ENCODE measurements at places on chromosomes 5 and 9.

GRCh38 chr9:19283072-19283710, 52.7 kb downstream of the DENND4C start:
- DNase-seq: no peak

- DNase-seq: no peak
Observed at GRCh38 chr9:136977649-136978072, 357 bp downstream of the PTGDS start.

DNA sequence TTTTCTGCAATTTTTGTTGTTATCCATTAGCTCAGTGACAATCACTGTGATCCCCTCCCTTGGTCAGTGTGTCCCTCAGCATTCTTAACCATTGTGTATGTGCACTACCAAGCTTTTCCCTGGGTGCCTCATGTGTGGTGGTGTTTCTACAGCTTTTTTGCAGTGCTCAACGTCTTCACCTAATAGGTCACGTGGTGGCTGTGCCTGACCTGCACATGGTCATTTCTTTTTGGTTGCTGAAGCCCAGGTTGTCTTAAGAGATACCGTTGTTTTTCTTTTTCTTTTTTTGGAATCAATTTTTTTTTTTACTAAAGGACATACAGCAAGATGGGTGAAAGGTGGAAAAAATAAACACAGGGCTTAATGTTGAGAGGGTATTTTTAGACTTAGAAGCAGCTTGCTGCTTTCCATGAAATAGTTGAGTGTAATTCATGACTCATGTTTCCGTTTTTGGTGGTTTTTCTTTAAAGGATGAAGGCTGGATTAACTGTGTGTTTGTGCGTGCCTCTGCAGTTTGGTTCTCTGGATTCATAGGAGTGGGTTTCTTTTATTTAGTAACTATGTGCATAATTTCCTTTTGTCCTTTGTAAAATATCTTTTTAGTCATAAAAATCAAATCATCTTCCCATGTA, 22.2 kb downstream of the SH3GL2 start:
- no peak for DNase-seq

DNA sequence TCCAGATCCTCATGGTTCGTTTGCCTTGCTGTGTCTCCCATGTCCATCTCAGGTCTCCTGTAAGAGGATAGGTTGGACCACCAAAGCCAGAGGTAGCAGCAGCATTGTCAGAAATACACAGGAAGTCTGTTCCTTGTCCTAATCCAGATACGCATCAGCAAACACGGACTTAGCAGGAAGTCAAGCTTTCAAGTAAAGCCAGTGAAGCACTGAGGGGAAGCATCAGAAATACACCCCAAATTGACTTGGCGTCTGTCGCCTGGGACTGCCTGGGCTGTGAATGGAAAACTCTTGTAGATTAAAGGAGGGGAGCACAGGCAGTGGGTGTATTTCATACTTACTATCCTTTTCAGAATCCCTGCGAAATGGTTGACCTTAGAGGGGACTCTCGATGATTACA, 171.3 kb downstream of the PSAT1 start:
- no peak for DNase-seq

- DNase-seq: no peak
Observed at GRCh38 chr9:8769153-8769552, 969.6 kb upstream of the DMAC1 start.

DNA sequence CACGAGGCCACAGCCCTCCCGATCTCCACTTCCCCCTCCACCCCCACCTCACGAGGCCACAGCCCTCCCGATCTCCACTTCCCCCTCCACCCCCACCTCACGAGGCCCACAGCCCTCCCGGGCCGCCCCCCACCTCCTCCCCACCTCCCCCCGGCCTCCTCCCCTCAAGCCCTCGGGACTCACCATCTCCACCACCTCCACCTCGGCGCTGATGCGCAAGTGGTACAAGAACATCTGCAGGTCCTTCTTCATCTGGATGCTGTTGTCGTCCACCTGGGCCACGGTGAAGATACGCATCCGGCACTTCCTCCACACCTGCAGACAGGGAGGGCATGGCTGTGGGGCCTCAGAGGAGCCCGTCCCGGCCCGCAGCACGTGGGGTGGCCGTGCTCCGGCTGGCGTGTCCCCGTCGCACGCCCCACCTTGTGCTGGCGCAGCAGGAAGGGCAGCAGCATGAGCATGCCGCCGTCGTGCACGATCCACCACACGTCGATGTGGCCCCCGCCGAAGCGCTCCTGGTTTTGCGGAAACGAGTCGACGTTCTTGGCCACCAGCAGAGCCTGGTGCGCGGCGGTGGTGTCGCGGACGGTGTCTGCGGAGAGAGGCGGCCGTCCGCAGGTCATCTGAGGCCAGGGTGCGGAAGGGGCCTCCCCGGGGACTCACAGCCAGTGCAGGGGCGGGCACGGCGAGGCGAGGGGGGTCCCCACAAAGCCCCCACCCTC, 48.0 kb downstream of the SLC12A7 start:
- no peak for DNase-seq

- no peak for DNase-seq
Observed at GRCh38 chr9:129423216-129423615, 197.7 kb downstream of the C9orf50 start.

DNA sequence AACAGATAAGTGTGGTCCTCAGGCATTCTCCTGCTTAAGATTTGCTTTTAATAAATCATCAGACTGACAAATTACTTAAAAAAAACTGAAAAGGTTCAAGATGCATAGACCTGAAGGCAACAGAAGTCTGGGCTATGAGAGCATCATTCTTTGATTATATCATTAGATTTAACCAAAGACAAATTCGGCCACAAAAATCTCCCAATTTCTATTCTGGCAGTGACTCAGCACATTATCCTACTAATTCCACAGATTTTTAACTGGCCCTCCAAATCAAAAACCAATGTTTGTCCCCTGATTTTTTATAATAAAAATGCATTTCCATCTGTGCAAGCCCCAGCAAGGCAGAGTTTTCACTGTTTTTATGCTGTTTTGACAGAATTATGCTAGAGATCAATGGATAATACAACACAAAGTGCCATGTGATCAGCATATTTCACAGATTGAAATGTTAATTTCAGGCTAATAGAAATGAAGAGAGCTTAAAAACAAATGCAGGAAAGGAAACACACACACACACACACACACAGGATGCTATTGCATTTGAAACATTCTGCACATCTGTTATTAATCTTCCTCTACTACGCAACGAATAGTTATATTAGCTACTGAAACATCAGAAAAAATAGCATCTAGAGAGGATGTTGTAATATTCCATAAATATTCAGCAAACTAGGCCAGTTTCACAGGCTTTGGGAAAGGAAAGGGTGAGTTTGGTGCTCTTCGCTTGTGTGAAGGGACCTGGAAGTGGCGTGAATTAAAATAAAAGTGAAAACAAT, 177.6 kb upstream of the ST8SIA4 start:
- DNase-seq: no peak

DNA sequence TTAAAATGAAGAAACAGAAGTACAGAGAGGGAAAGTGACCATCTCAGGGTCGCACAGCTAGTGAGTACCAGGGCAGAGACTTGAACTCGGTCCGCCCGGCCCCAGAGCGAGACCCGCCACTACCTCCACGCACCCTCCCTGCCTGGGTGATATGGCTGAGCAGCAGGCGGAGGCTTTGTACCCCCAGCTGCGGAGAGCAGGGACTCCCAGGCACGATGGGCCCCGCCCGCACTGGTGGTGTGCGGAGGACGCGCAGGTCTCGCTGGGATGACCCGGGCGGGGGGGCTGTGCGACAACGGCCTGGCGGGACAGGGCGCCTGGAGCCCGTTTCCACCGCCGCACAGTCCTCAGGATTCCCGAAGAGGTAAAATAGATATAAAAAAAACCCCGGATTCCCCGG, 64.7 kb upstream of the LARP1 start:
- DNase-seq: no peak

DNA sequence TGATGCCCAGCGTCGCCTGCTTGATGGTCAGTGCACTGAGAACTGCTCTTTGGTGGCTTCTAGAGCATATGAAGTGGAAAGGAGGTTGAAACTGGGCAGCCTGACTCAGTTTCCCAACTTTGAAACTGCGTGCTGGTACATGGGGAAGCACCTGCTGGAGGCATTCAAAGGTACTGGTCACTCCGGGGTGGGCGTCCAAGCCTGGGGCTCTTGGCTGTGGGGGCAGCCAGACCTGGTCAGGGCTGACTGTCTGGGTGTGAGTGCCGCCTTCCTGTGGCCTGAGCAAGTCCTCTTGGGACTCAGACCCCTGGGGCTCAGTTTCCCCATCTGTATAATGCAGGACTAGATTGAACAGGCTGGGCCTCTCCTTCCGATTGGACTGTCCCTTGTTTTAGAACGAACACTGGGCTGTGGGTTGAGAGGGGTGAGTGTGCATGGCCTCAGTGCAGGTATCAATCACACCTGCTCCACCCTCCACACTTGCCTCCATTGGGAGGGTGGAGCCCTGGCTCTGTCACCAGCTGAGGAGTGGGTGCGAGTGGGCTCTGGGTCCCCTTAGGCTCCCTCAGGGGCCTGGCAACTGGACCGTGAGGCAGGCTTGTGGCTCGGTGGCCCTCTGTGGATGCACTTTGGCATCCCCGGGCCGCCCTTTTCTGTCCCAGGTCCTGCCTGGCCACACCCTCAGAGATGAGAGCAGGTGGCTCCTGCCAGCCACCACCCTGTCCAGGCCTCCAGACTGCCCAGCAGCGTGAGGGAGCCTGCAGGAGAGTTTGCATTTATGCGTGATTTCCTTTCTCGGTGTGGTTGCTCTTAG, 80.2 kb downstream of the PHF2 start:
- DNase-seq: no peak

DNA sequence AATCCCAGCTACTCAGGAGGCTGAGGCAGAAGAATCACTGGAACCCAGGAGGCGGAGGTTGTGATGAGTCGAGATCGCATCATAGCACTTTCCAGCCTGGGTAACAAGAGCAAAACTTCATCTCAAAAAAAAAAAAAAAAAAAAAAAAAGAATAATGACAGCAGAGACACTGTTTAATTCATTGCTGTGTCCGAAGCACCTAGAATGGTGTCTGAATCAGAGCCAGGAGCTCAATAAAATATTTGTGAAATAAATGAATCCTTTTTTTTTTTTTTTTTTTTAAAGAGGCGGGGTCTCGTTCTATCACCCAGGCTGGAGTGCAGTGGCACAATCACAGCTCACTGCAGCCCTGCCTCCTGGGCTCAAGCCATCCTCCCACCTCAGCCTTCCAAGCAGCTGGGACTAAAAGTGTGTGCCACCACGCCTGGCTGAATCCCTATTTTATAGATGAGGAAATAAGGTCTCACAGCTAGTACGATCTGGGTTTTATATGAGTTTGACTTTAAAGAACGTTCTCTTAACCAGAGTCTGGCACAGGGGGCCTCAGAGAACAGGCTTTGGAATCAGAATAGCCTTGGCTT, 47.8 kb downstream of the THOC3 start:
- no peak for DNase-seq

- DNase-seq: no peak
Observed at GRCh38 chr5:175589714-175590113, 68.2 kb upstream of the HRH2 start.

GRCh38 chr5:133928587-133929393, 39.6 kb downstream of the C5orf15 start:
- DNase-seq: no peak

- DNase-seq: no peak
Observed at GRCh38 chr5:139925216-139925562, 117.9 kb downstream of the NRG2 start.

DNA sequence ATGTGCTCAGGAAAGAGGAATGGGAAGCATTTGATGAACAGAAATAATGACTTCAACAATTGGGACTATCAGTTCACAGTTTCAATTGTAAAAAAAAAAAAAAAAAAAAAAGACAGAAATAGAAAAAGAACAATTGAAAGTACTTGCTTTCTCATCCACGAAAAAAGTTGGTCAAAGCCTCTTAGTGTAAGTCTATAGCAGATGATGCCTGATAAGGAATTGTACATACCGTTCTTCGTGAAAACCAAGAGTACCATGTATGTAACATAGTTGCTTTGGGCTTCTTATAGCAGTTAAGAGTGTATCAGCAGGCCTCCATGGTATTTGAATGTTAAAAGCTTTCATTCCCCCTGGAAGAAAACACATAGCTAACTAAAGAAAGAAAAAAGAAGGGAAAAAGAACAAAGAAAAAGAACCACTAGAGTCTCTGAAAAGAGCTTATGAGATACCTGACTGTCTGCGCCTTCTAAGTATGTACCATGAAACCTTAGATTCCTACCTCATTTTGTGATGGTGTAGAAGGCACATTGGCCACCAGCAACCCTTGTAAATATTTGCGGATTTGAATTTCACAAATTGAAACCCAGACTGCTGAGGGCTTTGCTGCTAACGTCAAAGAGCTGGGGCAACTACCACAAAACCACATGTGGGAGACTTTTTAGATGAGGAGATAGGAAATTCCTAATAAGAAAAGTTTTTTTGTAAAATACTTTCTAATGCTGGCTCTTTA, 75.2 kb downstream of the TMC1 start:
- DNase-seq: no peak

DNA sequence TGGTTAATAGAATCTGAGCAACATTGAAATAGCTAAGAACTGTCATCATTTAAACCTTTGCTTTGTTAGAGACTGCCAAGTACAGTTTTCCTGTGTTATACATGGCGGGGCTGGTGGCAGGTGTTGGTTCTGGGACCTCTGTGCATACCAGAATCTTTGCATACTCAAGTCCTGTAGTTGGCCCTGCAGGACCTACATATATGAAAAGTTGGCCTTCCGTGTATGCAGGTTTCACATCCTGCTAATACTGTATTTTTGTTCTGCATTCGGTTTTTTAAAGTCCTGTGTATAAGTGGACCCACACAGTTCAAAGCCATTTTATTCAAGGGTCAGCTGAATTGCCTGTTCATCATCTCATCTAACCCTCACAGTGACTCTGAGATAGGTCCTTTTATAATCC, 36.4 kb downstream of the LARP1 start:
- DNase-seq: no peak

- no peak for DNase-seq
Observed at GRCh38 chr9:102841376-102841775, 153.8 kb upstream of the CYLC2 start.

DNA sequence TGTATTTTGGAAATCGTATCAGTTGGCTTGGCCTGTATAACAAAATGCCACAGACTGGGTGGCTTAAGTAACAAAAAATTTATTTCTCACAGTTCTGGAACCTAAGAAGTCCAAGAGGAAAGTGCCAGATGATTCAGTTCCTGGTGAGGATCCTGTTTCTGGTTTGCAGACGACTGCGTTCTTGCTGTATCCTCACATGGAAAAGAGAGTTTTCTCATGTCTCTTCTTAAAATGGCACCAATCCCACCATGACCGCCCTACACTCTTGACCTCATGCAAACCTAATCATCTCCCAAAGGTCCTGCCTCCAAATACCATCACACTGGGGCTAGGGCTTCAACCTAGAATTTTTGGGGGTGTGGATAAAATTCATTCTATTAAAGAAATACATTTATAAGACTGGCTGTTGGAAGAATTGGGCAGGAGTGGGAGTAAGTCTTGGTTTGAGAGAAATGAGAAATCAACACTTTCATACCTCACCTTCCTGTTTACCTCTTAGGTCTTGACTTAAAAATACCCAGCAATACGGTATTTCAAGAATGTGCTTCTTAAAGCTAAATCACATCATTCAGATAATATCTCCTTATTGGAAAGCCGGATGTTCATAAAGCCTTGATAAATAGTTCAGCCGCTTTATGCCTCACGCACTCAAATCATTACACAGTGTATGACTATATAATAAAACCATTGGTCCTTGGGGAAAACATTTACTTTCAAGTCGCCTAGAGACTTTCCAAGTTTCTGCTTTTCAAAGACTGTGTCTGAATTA, 28.7 kb downstream of the PTTG1 start:
- DNase-seq: no peak

Data from AG09319 (cell line).